ENCODE measurements at places on chromosomes 1 and 21. TPM values are rescaled to one million over a fixed set of nuclear protein-coding genes. Genes with fewer than 3 reads are reported as not detected.

DNA sequence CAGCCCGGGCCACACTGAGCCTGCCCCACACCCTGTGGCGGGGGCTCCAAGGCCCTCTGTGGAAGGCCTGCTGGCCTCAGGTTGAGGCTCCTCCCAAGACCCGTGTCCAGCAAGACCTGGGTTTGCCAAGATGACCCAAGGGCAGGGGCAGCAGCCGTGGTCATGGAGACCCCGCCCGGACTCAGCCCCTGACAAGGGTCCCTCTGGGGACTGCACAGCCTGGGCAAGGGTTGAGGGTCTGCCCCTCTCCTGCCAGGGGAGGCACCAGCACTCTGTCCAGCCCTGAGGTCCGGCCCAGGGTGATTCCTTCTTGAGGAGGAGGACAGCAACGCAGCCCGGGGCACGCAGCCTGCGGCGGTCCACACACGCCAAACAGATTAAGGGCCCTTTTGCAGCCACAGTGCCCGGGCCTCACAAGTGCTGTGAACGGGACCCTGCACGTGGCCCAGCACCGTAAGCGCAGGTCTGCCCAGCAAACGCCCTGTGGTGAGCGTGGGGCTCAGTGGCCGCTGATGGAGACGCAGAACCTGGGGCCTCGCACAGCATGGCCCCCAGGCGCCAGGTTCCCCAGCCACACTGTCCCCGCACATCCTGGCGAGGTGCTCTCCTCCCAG, 3.4 kb downstream of the SPATC1L start:
- no peak for DNase-seq

DNA sequence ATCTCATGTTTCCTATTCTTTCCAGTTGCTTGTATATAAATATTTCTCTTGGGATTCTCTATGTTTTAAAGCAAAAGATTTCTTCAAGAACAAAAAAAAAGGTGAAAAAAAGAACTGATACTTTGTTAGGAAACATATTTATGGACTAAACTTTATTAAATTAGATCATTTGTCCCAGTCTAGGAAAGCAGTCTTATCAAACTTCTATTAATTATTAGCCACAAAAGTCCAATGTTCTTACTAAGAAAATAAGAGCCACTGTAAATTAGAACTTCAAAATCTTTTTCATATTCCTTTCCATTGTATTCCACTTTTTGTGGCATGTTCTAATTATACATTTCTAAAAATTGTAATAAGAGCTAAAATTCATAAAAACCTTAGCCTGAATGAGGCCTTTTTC, 175.2 kb downstream of the TYW3 start:
- no peak for DNase-seq

- DNase-seq, result no peak
Observed at GRCh38 chr1:205593967-205594366, 37.8 kb downstream of the ELK4 start.

GRCh38 chr1:180888870-180889269, 23.8 kb upstream of the KIAA1614 start:
- no peak for DNase-seq

GRCh38 chr1:244104309-244105060, 53.4 kb downstream of the ZBTB18 start:
- no peak for DNase-seq

DNA sequence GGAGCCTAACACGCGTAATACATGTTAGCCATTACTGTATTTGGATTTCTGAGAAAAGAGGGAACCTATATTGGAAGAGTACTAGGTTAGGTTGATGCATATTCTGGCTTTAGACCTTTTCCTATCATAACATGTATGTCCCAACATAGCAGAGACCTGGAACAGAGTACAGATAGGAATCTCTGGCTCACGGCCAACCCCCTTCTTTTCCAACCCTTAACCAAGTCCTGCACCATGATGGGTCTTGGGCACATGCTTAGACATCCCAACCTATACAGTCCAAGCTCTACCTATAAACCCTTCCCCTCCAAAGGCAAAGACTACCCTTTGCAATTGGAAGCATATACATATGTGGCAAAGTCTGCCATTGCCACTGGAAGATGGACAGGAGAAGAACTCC, 227.9 kb downstream of the TM2D1 start:
- no peak for DNase-seq

DNA sequence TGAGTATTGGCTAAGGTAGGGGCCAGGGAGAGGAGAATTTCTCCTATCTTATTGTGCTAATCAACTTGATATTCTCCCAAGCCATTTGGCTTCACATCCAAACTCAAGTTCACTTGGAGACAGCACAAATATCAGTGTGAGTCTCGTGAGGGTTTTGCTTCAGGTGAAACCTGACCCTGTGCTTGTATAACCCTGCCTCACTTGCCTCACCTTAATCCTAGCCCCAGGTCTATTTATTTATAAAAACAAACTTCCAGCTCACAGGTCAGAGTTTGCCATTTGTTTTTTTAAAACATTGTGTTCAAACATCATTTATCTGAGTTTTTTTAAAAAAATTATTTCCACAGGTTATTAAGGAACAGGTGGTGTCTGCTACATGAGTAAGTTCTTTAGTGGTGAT, 19.9 kb downstream of the HAO2 start:
- no peak for DNase-seq

- DNase-seq, result no peak
Observed at GRCh38 chr1:214154596-214155292, 126.2 kb upstream of the SMYD2 start.

DNA sequence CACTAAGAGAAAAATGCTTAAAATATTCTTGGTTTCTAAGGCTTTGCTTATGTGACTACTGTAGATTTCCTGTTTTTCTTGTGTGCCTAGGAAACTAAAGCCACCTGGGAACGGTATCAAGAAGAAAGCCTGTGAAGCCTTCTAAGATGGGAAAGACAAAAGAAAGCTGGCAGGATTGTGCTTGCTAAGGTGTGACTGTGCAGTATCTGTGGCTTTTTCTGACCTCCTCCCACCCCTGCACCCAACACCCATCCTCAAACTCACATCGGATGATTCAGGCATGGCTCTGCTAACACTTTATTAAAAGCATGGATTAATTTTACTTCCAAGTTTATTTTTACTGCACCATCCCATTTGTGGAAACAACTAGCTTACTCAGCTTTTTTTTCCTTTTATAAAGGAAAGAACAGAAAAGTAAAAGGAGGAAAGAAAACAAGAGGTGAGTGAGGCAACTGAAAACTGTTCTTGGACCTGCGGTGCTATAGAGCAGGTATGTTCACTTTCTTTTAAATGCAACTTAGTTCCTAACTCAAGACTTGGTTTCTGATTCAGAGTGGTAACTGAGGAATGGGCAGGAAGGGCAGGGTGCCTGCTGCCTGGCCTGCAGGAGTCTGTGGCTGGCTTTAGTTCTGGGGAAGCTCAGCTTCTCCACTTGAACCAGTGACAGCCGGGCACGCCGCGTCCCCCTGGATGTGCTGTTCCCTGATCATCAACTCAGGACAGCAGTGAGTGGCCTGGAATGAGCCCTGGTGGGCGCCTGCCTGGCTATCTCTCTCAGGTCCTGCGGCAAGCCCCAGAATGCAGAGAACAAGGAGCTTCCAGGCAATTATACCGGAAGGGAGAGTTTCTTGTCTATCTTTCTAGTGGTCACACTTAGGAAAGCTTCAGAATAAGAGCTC, at the start of gene GBP6:
Gene GBP6 (plus strand): TSS at position 422 of the 899 bp plus-strand sequence. CDS start 4,493 bp downstream, outside the sequence.
- DNase-seq, result no peak

DNA sequence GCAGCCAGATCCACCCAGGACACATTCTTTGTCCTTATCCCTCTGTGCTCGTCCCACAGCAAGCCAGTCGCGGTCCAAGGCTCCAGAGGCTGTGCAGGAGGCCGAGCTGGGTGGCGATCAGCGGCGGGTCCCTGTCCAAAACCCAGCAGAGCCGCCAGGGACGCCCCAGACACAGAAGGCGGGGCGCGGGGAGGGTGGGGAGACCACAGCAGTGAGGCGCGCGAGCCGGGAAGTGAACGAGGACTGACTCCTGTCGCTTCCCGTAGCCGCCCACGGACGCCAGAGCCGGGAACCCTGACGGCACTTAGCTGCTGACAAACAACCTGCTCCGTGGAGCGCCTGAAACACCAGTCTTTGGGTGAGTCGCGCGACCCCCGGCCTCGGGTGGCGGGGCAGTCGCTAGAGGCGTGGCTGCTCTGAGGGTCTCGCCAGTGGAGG, at the start of gene LGALS8:
Gene LGALS8 (plus strand): TSS at position 279 of the 438 bp plus-strand sequence. CDS start 2,089 bp downstream, outside the sequence.
- DNase-seq, result no peak

DNA sequence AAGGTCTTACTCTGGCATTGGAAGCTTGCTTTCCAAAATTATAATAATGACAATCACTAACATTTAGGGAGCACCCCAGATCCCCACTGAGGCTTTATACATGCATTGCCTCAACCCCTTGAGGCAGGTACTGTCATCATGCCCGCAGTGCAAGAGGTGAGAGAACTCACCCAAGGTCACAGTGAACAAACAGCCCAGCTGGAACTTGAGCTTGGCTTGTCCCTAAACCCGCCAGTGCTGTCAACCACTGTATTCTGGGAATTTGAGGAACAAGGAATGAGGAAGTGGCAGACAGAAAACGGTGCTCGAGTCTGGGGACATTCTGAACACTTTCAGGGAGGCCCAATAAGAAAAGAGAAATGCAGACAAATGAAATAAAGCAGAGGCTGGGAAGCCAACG, 34.6 kb upstream of the TLR5 start:
- DNase-seq, result no peak

GRCh38 chr1:104636581-104636980, 886.9 kb downstream of the AMY1C start:
- no peak for DNase-seq

- DNase-seq, result no peak
Observed at GRCh38 chr1:84876353-84876752, 16.7 kb downstream of the LPAR3 start.

DNA sequence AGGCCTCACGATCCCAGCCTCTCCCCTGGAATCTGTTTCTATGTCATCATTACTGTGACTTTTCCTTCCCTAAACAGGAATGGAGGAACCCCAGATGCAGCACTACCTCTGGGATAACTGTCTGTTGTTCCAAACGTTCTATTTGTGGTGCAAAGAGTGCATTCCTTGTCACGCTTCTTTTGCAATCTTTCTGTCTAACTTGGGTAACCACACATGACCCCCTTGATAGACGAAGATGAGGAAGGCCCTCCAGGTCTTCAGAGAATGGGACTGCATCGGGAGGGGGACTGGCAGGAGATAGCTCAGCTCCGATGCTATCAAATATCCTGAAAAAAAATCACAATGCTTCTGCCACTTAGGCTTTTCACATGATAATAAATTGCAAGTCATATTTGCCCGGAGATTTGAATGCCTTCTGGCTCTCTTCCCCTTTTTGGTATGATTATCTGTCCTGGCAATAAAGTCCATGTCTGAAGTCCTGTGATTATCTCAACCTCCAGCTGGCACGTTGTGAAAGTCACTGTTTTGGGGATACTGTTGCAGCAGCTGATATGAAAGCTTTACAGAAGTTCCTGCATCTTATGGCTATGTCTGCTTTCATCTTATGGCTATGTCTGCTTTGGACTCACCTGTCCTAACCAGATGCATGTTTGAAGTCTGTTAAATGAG, 148.7 kb upstream of the LMO4 start:
- DNase-seq, result no peak

DNA sequence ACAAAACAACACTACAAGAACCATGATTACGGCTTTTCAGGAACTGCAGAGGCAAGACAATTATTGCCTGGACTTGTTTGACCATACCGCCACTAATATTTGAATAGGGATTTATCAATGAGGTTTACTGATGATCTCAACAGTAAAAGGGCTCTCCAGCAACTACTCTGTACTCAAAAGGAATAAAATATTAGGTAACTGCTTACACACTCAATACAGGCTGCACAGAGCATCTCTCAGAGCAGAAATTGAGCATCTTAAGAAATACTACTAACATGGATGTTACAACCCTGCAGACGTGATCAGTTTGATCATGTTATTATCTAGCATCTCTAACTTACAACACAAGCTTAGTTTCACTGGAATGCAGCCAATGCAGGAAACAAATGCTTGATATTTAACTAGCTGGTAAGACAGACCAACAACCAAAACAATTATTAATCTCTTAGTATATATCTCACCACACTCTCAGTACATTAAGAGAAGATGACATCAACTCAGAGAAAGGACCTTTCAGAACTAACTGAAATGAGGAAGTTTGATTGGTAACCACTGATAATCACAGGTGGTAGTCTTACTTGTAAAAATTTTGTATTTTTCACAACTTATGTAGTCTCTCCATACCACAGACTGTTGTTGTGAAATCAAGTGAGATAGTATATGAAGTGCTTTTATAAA, 52.2 kb downstream of the PUM1 start:
- no peak for DNase-seq

- DNase-seq, result no peak
Observed at GRCh38 chr1:173827611-173828010, 2.9 kb upstream of the CENPL start.

GRCh38 chr1:237205400-237206064, 163.5 kb downstream of the RYR2 start:
- no peak for DNase-seq

- DNase-seq, result no peak
Observed at GRCh38 chr1:235648954-235649367, 623 bp downstream of the GNG4 start.

- no peak for DNase-seq
Observed at GRCh38 chr1:177067752-177068410, 96.6 kb downstream of the ASTN1 start.

DNA sequence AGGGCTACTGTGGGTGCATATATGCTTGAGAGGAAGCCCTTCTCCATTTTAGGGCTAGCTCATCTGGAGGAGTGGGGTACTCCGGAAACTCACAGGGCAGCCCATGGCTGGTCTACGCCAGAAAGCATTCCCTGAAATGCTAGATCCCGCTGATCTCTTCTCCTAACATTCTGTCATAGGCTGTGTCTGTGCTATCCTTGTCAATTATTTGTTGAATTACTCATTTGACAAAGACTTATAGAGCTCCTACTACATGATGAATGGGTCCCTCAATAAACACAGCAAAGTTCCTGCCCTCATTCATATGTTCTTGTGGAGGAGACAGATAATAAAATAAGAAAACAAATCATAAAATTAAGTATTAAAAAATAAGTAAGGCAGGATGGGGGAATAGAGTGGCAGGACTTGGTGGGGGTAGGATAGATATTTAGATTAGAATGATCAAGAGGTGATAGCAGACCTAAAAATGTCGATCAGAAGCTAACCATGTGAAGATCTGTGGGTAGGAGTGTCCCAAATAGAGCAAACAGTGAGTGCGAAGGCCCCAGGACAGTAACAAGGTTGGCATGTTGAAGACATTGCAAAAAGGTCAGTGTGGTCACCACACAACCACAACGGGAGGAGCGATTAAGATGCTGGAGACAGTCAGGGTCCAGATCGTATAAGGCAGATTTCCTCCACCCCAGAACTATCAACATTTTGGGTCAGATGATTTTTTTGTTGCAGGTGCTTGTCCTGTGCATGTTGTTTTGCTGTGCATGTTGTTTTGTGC, 13.2 kb downstream of the NGF start:
- DNase-seq, result no peak

GRCh38 chr1:198563583-198563982, 23.1 kb upstream of the ATP6V1G3 start:
- DNase-seq, result no peak

- DNase-seq, result no peak
Observed at GRCh38 chr1:17755120-17755519, at the start of gene ACTL8. Gene ACTL8, plus strand, starts transcription at chr1:17755333. Its CDS starts 67,676 bp downstream, at chr1:17823009.

- DNase-seq, result no peak
Observed at GRCh38 chr1:15064217-15064929, 89.2 kb upstream of the TMEM51 start.

S100A8 gene
- not detected for total RNA-seq

RIPK4 gene
- total RNA-seq, result 67.4 TPM

HCRTR1 gene
- 0.18 TPM for total RNA-seq

NCMAP gene
- 0.33 TPM for total RNA-seq

KIAA0040 gene
- total RNA-seq, result 0.31 TPM

IGSF9 gene
- total RNA-seq, result 0.51 TPM

ABCG1 gene
- 0.80 TPM for total RNA-seq

RPTN gene
- total RNA-seq, result not detected

KAZN gene
- total RNA-seq, result 6.6 TPM

GSTM1 gene
- not detected for total RNA-seq

BACE2 gene
- 16.3 TPM for total RNA-seq

AADACL3 gene
- not detected for total RNA-seq

Data from Panc1 (cell line).